Neuronal stem cell (in vitro differentiated cells): ENCODE measurements at places on chromosomes 7 and 10.

GRCh38 chr7:47480576-47481538 is 101.1 kb downstream of the TNS3 start:
- DNase-seq = no peak

DNA sequence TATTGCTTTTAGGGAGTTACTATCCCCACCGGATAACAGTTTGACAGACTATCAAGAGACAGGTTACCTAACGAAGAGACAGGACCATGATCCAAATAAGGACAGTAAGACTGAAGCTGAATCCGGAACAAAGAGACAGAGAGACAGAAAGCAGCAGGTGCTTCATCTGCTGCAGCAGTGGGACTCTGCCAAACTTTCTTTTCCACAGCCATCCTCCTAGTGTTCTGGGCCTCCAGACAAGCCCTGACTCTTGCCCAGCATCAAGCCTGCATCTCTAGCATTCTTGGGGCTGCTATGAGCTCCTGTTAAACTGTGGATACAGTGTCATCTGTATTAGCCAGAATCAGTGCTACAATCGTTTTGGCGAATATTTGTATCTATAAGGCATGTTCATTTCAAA is 761.7 kb downstream of the GRID1 start:
- no peak for DNase-seq

GRCh38 chr7:30927559-30927958 is 15.9 kb downstream of the AQP1 start:
- DNase-seq = no peak

GRCh38 chr7:137757146-137757925 is 89.4 kb downstream of the DGKI start:
- no peak for DNase-seq

GRCh38 chr10:132415956-132416355 is 19.0 kb downstream of the PWWP2B start:
- DNase-seq = no peak

GRCh38 chr7:129889133-129889844 is 63.5 kb downstream of the UBE2H start:
- no peak for DNase-seq

GRCh38 chr7:99460651-99461050 is 5.3 kb downstream of the ATP5MF start:
- no peak for DNase-seq

- no peak for DNase-seq
Measured at GRCh38 chr10:100186253-100187212, 704 bp upstream of the ERLIN1 start.

GRCh38 chr10:124043310-124044142 is 49.9 kb downstream of the CHST15 start:
- DNase-seq = no peak

DNA sequence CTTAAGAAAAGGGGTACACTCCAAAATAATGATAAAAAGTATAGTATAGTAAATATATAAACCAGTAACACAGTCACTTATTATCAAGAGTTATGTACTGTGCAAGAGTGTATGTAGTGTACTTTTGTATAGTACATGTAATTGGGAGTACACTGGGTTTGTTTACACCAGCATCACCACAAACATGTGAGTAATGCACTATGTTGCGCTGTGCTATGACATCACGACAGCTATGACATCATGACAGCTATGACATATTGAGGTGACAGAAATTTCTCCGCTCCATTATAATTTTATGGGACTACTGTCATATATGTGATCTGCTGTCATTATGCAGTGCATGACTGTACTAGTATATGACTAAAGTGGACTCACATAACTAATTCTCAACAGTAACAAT is 84.6 kb downstream of the KMT2C start:
- DNase-seq = no peak

DNA sequence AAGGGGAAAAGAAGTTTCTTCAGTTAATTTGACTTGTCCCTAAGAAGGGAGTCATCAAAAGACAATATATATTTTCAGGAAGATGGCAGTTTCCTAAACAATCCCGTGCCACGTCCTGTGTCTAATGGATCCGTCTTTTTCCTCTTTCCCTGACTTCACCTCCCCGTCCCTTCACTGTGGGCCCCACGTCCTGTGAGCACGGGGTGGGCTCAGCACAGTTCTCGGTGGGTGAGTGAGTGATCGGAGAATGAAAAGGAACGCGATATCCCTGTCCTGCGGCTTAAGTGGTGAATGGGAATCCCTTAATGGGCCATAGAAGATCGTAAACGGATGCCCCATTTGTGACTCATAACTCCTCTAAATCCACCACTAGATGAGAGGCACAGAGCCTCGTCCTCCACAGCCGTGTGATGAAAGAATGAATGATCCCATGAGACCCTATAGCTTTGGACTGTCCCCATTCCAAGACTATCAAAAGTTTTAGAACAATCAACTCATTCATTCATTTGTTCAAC is 63.5 kb upstream of the PITRM1 start:
- DNase-seq = no peak

DNA sequence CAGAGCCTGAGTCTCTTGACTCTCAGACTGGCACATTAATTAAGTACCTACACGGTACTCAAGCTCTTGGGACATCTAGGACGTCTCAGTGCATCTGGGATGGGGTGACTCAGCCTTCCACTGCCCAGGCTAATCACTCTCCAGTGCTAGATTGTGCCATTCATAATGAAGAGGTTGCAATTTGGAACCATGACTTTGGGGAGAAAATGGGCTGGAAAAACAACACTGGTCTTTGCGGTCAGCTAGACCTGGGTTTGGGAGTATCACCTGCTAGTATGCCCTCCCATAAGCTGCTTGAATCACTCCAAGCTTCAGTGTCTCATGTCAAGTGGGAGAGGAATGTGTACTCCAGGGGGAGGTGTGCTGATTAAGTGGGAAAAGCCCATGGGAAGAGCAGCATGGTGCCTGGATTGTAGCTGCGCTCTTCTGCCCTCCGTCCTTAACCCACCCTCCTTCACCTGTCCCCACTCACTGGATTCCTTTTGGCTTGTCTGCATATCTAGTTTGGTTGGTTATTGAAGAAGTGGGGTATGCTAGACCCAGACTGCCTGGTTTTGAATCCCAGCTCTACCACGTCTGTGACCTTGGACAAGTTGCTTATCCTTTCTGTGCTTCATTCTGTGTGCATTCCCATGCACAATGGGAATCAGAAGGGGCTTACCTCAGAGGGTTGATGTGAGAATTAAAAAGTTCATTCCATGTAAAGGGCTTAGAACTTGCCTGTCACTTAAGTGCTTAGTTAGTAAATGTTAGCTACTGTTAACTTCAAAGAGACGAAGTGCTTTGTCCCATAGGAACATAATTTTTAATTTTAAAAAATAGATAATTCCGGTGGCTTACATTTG is 3.8 kb downstream of the NFE2L3 start:
- DNase-seq = no peak

DNA sequence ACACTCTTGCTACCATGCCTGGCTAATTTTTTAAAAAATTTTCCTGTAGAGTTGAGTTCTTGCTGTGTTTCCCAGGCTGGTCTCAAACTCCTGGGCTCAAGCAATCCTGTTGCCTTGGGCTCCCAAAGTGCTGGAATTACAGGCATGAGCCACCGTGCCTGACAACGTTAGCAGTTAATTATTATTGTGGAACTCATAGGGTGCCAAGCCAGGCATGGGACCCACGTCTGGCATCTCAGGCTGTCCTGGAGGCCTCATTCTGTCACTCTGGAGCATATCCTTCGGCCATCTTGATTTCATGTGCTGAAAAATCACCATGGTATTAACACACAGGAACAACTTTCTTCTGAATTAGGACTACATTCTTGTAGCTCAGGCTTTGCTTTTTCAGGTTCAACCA is 21.5 kb downstream of the STOX1 start:
- DNase-seq = no peak

GRCh38 chr7:6497637-6497905 is 49.8 kb upstream of the DAGLB start:
- no peak for DNase-seq

DNA sequence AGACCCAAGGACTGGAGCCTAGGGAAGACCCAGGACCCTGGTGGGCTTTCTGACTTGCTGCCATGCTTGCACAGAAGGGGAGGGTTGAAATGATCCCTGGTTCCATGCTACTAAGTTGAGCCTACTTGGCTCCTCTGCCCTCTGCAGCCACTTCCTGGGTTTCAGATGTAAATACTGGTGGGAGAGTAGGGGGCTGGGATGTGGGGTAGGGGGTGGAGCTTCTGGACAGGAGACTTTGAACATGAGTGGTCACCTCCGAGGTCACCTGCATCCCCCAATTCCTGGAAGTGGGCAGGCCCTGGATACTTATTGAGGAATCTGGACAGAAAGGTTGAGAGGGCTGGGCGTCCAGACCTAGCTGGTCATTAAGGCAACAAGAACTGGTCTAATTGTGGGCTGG is 2.9 kb upstream of the ZMIZ1 start:
- DNase-seq = no peak

DNA sequence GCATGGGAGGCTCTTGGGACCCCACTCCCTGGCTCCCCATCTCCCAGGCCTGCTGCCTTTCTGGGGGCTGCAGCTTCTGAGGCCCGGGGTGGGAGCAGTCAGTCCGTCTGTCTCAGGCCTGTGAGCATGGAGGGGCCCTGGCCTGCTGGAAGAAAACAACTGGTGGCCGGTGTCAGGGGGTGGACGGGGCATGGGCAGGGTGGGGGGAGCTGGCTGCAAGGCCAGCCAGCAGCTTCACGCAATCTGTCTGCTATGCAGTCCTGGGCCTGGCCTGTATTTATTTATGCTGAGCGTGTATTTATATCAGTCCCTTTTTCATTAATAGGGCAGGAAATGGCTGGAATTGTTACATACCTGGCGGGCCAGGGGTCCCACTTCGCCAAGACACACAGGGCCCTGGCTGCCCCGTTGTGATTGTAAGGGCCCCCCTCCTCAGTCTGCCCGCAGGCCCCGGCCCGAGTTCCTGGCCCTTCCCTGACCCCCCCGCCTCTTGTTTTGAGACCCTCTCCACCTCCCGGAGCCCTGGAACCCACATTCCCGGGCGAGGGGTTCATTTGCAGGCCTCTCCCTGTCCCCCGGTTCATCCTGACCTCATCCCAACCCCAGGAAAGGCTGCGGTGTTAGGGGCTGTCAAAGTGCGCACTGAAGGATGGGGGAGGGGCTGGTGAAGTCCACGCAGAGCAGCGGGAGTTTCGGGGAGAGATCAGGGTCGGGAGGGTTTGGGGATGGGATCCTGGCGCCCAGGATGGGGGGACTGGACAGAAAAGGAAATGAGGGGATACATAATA is 8.2 kb downstream of the TMEM270 start:
- DNase-seq = no peak

GRCh38 chr10:70380350-70381135 is 1.9 kb downstream of the LRRC20 start:
- no peak for DNase-seq

GRCh38 chr10:97019213-97019844 is 166.4 kb downstream of the SLIT1 start:
- DNase-seq = no peak

DNA sequence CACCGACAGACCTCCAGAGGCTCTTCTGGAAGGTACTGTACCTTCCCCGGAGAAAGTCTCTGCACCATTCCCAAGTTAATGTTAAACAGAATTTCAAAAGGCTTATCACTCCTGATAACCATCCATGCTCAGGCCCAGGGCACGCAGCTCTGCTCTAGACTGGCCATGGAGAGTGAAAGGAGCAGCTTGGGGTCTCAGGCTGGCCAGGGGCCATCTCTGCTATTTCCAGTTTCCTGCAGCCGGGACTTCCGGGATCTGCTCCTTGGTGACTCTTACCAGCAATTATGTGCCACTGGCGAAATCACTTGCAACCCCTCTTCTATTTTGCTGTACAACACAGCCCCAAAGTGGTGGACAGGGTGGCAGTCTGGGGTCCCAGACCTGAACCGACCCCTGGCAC is 6.0 kb downstream of the CLDN15 start:
- DNase-seq = no peak

DNA sequence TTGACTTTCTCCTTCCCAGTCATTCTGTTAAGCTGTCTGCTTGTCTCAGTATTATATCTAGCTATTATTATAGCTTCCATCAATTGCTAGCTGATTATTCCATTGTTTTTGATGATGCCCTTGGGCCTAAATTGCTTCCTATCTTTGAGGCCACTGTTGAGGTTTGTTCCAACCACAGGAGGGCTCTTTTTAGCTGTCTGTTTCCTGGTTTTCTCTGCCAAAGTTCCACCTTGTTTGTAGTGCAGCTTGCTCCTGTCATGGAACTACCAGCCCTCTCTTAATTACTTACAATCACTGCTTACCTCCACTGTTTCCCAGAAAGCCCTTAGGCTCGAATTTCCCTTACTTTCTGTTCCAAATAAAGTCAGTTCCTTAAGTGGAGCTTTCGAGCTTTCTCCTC is 118.7 kb upstream of the SEC61G start:
- DNase-seq = no peak

DNA sequence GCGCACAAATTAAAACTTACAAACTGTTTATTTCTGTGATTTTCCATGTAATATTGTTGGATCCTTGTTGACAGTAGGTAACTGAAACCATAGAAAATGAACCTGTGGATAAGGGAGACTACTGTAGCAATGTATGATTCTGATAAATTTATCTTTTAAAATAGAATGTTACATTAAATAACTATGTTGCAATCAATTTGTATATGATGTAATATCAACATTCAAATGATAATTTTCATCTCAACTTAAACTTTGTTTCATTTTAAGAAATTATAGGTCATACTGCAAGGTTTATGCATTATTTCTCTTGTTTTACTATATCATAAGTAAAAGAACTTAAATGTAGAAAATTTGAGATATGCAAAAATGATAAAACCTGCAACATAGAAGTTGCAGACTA is 718.0 kb upstream of the MBL2 start:
- no peak for DNase-seq

DNA sequence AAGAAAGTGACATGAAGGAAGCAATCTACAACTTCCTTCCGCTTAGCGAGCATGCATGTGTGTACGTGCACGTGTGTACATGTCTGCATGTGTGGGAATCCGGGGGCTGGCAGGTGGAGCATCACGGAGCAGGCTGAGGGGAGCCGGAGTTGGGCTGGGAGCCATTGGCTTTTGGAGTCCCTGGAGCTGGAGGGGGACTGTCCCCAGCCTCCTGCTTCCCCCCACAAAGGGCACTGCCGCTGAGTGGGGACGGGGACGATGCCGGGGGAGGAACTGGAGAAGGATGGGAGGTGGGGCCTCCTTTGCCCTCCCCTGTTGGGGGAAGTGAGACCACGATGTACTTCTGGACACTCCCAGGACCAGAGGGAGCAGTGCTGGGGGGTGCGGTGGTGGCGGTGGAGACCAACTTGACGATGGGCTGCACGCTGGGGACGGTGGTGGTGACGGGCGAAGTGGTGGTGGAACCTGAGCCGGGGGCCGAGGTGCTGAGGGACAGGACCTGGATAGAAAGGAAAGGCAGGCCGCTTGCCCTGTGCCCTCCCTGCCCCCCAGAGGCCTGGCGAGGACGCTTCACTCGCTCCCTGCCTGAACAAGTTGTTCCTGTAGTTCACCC is 5.8 kb downstream of the AP4M1 start:
- no peak for DNase-seq

- DNase-seq = no peak
Measured at GRCh38 chr7:80517282-80517747, 5.5 kb upstream of the GNAT3 start.

DNA sequence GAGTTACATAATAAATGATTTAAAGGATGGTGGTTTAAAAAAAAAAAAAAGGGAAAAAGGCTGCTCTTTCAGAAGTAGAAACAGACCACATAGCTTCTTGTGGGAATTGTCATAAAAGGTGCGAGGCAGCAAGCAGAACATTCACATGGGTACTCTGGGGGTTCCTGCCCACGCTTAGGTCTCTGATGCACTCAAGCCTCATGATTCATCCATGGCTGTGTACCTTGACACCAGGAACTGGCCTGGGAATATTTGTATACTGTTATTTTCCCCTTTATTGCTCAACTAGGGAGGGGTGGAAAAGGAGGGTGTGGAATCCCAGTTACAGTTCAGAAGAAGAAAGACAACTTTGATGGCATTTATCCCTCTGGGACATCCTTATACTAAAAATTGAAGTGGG is 4.0 kb downstream of the PON2 start:
- no peak for DNase-seq
